Bronchial smooth muscle cell (primary cell): ENCODE measurements at places on chromosomes 13 and 19. TPM values are rescaled to one million over a fixed set of nuclear protein-coding genes. Genes with fewer than 3 reads are reported as not detected.

The OR7A5 gene
- total RNA-seq, result not detected in 2 replicates

The TRPC4 gene
- 0.09 and 0.16 TPM in 2 replicates for total RNA-seq

The EFNA2 gene
- not detected in 2 replicates for total RNA-seq

The HSD17B14 gene
- 5.5 and 15.9 TPM in 2 replicates for total RNA-seq

The SMIM44 gene
- total RNA-seq, result not detected in 2 replicates

The COL5A3 gene
- 1.6 and 1.7 TPM in 2 replicates for total RNA-seq

The CHAMP1 gene
- total RNA-seq, result 6.5 and 7.6 TPM in 2 replicates

The ZGLP1 gene
- 0.16 and 0.17 TPM in 2 replicates for total RNA-seq

The JUNB gene
- total RNA-seq, result 37.8 and 47.2 TPM in 2 replicates
